ENCODE measurements at places on chromosomes 11 and 22.

- DNase-seq, result no peak
Measured at GRCh38 chr11:133955081-133955891, 1.5 kb downstream of the IGSF9B start.

- DNase-seq, result no peak
Measured at GRCh38 chr11:119739021-119739703, 10.2 kb upstream of the NECTIN1 start.

DNA sequence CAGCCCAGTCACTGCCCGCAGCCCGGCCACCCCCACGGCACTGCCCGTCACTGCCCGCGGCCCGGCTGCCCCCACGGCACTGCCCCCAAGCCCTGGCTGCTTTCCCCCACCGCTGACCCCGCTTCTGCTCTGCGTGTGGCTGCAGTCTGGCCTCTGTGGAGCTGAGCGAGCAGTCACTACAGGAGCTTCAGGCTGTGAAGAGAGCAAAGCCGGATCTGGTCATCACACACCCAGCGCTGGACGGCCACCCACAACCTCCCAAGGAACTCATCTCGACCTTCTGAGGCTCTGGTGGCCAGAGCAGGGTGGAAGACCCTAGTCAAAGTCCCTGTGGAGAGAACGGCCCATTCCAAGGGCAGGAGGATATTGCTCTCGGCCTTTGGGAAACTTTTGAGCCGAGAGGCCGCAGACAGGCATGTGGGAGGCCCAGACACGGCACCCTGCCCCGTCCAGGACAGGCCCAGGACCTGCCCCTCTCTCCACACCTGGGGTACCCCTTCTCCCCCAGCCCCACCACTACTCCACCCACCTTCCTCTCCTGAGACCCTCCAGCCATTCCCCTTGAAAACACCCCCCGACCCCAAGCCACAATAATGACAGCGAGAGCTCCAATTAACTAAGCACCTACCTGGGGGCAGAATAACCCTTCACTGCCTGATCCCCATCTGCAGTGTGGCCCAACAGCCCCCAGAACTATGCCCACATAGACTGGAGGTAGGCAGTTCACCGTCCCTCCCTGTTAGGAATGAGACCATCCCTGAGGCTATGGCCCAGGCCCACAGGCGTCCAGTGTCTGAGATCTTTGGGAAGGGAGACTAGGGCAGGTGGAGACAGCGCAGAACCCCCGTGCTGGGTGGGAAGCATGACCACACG lies 3.7 kb upstream of the PGGHG start:
- DNase-seq, result no peak

DNA sequence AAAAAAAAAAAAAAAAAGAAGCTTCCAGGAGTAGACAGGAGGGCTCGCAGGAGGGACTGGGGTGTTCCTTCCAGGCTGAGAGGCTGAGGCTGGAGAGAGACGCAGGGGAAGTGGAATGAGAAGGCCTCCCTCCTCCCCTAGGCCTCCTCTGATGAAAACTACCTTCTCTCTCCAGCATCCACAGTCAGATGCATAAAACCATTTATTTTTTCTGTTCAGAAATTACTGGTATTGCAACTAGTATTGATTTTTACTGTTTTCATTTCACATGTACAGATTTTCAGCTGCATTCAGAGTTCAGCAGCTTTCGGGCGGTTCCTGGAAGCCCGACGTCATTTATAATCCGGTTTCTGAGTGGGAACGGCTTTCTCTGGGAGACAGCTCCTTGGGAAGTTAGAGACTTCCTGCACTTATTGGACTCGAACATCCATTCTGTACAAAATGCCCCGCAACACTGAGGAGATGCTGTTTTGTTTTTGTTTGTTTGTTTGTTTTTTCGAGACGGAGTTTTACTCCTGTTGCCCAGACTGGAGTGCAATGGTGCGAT lies 6.9 kb upstream of the NFAM1 start:
- DNase-seq, result no peak

- no peak for DNase-seq
Measured at GRCh38 chr11:22707119-22707899, 40.9 kb downstream of the GAS2 start.

- peak; percentile 17 for DNase-seq
Measured at GRCh38 chr11:118436639-118437207, 431 bp downstream of the KMT2A start.

DNA sequence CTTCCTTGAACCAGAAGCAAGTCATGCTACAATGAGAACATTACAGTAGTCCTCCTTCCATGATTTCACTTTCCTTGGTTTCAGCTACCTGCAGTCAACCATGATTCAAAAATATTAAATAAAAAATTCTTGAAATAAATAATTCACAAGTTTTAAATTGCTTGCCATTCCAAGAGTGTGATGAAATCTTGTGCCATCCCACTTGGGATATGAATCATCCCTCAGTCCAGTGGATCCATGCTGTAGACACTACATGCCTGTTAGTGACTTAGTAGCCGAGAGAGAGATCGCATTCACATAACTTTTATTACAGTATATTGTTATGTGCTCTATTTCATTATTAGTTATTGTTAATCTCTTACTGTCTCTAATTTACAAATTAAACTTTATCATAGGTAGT lies 6.0 kb downstream of the HOATZ start:
- no peak for DNase-seq

GRCh38 chr11:128029219-128029722 lies 558.1 kb downstream of the ETS1 start:
- DNase-seq, result no peak

- no peak for DNase-seq
Measured at GRCh38 chr22:29431986-29432385, 6.4 kb upstream of the RFPL1 start.

GRCh38 chr11:108538022-108538424 lies 39.8 kb upstream of the POGLUT3 start:
- DNase-seq, result no peak

DNA sequence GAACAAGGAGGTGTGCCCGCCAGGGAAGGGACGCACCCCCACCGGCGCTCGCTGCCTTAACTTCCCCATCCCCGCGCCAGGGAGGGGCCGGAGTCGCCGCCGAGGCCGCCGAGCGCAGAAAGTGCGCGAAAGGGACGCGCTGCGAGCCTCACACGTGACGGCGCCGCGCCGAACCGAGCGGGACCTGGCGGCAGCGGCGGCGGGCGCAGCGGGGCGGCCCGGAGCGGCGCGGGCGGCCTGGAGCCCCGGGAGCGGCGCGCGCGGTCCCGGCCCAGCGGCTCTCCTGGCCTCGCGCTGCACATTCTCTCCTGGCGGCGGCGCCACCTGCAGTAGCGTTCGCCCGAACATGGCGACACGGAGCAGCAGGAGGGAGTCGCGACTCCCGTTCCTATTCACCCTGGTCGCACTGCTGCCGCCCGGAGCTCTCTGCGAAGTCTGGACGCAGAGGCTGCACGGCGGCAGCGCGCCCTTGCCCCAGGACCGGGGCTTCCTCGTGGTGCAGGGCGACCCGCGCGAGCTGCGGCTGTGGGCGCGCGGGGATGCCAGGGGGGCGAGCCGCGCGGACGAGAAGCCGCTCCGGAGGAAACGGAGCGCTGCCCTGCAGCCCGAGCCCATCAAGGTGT lies at the start of gene SORL1:
SORL1 (plus strand) TSS at position 329 of the 623 bp plus-strand sequence; CDS start at position 347, 18 bp downstream.
- peak; percentile 60 for DNase-seq

DNA sequence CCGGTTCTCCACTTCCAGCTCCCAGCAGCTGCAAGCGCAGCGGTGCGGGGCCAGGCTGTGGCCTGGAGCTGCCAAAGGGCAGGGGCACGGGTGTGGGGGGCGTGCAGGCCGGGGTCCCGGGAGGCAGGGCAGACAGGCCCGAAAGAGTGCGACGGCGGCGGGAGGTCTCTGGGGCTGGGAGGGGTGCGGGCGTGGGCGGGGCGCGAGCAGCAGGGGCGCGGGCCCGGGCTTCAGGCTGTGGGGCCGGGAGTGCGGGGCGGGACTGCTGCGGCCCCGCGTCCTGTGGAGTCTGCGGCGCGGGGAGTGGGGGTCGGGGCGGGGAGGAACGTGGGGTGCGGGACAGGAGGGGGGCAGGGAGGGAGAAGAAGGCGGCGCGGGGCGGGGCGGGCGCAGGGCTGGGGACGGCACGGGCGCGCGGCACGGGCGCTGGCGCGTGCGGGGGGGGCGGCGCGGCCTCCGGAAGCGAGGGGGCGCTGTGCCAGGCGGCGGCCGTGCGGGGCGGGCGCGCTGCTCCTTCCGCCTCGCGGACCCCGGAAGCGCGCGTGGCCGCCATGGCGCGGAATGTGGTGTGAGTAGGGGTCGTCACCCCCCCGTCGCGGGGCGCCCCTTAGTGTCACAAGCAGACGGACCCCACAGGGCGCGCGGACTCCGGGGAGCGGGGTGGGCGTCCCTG lies at the start of gene MRPL23:
MRPL23 (plus strand) TSS at position 521 of the 673 bp plus-strand sequence; CDS start at position 552, 31 bp downstream.
- DNase-seq, result no peak

GRCh38 chr11:75740681-75741080 lies 23.0 kb downstream of the MOGAT2 start:
- no peak for DNase-seq

- DNase-seq, result no peak
Measured at GRCh38 chr11:59679347-59679746, 10.5 kb upstream of the PATL1 start.

- DNase-seq, result peak; percentile 70
Measured at GRCh38 chr22:46116491-46116958, 33.8 kb upstream of the PPARA start.

DNA sequence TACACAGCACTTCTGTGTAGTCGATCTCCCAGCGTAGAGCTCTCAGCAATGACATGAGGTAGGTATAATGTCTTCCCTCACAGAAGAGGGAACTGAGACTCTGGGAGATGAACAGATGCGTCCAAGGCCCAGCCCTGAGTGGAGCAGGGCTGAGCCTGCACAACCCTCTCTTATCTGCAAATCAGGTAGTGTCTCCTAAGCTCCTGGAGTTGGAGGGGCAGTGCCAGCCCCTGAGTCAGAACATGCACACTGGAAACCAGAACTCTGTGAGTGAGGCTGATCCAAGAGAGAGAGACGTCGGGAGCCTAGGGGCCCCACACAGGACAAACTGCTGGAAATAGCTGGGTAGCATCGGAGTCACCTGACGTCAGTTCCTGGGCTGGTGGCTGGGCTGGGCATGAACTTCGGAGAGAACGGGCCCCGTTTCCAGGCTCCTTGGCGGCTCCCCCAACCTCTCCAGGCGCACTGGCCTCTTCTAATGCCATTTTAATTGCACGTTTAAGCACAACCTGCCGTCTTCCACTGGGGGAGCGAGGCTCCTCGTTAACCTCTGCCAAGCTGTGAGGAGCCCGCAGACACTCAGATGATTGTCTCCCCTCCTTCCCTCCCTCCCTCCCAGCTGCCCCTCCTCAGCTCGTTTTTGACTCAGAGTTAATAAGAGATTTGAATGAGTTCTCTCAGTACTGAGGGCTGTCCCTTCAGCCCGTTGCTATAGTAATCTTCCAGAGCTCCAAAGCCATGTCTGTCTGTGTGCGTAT lies 191.2 kb upstream of the TBCEL start:
- no peak for DNase-seq

DNA sequence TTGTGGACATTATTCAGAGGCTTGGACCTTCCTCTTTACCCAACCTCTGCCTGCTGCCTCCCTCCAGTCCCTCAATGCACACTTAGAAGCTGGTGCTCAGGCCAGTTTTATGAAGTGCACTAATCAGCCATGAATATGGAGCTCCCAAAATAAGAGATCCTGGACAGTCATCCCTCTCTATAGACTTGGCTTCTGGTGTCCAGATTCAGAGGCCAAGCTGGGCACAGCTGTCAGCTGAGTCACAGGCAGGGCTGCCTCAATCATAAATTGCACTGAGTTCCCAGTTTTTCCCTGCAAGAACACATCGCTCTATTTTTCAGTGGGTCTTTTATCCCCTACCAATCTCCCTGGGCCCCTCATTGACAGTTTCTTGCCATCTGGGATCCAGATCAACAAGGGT lies 161.7 kb upstream of the CADM1 start:
- DNase-seq, result no peak

- DNase-seq, result no peak
Measured at GRCh38 chr22:39309364-39309861, 10.0 kb downstream of the RPL3 start.

- DNase-seq, result no peak
Measured at GRCh38 chr11:71955898-71956456, 27.1 kb downstream of the RNF121 start.

GRCh38 chr11:70618431-70619101 lies 220.2 kb downstream of the CTTN start:
- DNase-seq, result no peak

GRCh38 chr11:117625237-117625636 lies 171.8 kb downstream of the DSCAML1 start:
- no peak for DNase-seq

DNA sequence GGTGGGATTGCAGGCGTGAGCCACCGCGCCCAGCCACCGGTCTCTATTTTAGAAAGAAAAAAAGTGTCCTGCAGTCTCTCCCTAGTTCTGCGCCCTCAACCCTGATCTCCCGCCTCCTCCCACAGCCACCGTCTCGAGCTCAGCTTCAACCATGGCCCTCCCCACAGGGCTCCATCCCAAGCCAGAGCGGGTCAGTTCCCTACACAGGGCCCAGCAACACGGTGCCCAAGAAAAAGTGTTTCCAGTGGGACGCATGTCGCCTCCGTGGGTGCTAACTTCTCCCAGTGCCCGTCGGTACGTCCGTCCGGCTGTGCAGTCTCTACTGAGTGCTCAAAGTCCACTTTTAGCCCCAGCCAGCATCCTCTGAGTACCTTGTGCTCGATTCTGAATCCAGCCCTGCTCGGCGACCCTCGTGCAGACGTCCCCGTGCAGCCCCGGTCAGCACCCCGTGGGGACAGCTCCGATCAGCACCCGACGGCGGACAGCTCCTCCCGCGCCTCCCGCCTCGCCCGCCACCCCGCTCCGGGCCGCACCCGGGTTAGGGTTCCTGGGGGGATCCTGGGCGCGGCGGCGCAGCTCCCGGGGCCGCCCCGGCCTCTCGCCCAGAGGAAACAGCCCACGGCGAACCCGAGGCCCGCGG lies 657 bp upstream of the MAPK8IP2 start:
- DNase-seq, result no peak

DNA sequence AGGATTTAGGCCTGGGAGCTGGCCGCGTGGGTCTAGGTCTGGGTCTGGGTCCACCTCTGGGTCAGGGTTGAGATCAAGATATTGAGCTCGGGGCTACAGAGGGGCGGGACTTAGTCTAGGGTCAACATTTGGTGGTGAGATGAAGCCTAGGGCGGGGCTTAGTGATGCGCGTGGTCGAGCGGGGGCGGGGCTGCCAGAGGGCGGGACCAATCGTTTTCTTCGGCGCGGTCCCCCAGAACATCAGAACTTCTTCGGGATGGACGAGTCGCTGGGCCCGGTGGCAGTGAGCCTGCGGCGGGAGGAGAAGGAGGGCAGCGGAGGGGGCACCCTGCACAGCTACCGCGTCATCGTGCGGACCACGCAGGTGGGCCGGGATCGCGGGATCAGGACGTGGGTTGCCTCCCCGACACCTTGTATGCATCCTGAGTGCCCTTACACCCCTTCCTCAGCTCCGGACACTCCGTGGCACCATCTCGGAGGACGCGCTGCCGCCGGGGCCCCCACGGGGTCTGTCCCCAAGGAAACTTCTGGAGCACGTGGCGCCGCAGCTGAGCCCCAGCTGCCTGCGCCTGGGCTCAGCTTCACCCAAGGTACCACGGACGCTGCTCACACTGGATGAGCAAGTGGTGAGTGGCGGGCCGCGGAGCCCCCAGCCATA lies 4.2 kb downstream of the SIPA1 start:
- DNase-seq, result no peak

- DNase-seq, result no peak
Measured at GRCh38 chr11:6225024-6225423, 9.4 kb downstream of the FHIP1B start.

- DNase-seq, result no peak
Measured at GRCh38 chr11:47905358-47906059, 57.4 kb upstream of the NUP160 start.

- no peak for DNase-seq
Measured at GRCh38 chr22:42365111-42365865, 66.9 kb downstream of the NFAM1 start.

All from activated T-helper 1 cell treated with anti-CD3 and anti-CD28 coated beads, Interleukin-2, amount 50 U/mL, for 16 hours (primary cell).